AG09319 (cell line): ENCODE measurements at places on chromosomes 13 and 19.

DNA sequence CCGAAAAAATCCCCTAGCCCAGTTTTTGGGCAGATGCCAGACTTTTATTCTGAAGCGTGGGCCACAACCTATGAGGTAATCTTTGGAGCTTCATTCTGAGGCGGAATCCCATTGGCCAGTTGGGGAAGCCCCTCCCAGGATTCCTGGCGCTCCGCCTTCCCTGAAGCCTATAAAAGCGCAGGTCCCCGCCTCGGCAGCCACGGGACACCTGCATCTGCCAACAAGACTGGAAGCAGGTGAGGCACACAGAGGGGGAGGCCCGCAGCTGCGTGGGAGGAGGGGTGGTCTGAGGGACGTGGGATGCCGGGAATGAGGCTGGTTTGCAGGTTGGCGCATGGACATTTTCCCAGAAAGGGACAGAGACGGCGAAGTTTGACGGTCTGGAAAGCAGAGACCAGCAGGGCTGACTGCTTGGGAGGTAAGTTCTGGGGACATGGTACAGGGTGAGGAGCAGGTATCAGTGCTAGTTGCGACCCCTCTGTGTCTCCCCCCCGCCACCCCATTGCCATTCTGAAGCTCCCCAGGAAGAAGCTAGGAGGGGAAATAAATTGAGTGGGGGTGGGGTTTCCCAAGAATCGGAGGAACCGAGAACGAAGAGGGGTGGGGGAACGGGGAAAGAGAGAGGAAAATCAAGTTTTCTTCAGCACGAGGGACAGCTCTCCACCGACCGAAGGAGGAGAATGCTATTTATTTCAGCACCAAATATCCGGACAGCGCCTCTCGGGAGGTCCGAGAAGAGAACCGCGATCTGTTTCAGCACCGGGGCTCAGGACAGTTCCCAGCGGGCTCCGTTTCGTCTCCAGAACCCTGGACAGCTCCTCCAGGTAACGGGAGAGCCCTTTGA is 22.4 kb upstream of the FEM1A start:
- DNase-seq = peak; percentile 59

DNA sequence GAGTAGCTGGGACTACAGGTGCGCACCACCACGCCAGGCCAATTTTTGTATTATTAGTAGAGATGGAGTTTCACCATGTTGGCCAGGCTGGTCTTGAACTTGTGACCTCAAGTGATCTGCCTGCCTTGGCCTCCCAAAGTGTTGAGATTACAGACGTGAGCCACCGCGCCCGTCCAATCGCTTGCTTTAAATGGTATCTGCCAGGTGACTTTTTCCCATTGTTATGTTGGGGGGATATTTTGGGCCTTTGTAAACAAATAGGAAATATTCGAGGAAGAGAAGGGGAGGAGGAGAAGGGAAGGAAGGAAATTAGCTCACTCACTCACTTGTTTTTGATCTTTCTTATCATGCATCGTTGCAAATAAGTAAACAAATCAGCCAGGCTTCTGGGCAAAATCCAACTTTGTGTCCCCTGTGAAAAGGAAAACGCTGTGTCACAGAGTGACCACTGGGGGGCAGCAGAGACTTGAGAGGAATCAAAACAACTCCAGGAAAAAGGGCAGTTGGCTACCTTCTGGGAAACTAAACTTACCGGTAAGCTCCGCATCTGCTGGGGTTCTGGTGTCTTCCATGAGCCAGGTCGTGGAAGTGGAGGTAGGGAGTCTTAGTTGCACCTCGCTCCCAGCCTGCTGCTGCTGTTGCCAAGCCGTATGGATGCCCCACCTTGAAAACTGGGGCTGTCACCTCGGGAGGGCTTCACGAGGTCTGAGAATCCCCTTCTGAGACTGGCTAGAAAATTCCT is 9.3 kb upstream of the RANBP3 start:
- DNase-seq = peak; percentile 81

GRCh38 chr19:6833166-6833790 is 54.1 kb upstream of the ADGRE1 start:
- no peak for DNase-seq

- no peak for DNase-seq
Measured at GRCh38 chr13:73698859-73699258, 435.3 kb downstream of the KLF12 start.

GRCh38 chr19:19742773-19743172 is 9.9 kb upstream of the ZNF14 start:
- DNase-seq = no peak

DNA sequence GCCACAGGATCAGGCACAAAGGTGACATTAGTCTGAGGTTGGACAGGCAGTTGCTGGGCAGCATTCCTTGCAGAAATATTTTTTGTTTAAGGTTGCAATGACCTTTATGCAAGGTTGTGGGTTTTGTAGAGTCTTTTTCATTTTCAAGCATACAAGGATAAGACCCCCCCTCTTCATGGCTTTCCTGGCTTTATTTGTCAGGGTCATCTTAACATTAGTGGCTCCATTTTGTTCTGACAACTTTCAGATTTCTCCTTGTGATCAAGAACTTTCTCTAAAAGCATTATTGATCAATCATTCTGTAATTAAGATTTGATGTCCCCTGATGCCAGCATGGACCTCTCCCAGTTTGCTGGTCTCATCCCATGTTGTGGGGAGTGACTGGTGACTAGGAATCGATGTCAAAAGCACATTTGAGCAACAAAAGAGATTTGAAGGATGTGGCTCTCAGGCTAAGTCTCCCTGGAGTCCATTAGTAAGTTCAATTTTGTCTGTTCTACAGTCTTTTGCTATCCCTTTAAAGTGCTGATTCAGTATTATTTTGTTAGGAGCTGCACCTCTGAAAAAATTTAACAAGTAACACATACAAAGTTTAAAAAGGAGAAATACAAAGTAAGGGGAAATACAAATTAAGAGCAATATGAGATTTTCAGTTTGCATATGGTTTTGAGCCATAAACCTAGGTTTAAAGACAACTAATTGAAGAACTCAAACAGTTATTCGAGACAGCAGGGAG is 5.3 kb downstream of the CARD8 start:
- no peak for DNase-seq

DNA sequence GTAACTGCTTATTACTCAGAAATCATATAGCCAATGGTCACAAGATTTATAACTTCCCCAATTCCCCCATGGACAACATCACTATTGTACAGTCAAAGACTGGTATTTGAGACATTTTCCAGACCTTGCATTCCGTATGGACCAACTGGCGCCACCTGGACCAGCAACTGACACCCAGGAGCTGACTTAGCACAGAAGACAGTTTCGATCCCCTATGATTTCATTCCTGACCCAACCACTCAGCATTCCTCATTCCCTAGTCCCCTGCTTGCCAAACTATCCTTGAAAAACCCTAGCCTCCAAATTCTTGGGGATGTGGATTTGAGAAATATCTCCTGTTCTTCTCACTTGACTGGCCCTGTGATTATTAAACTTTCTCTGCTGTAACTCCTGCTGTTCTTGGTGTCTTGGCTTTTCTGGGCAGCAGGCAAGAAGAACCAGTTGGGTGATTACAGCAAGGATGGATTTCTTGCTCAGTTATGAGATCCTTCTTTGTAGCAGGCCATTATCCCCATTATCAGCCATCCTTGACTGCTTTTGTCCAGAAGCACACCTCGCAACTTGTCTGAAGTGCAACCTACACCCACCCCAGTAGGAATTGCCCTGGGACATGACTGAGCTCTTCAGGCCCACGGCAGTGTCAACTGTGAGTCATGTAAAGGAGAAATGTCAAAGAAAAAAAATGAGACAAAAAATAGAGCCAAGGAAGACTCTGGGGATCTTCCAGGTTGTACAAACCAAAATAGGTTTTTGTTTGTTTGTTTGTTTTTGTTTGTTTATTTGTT is 13.7 kb upstream of the MAP3K10 start:
- no peak for DNase-seq

DNA sequence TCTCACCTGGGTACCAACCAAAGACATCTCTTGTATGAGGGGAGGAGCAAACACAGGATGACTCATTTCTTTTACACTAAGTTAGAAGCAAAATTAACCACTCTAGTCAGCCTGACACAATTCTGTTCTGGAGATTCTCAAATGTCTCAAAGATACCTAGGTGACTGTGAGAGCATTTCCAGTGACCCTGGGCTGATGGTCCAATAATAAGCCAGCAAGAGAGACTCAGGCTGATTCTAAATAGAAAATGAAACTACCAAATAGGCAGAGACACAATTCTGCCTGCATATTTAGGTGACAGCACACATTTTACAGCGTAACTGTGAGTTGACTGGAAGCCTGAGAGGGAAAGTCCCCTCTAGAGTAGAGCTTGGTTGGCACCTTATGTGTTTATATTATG is 16.3 kb downstream of the ZNF91 start:
- no peak for DNase-seq

- no peak for DNase-seq
Measured at GRCh38 chr19:53917356-53917755, 8.3 kb downstream of the CACNG7 start.

GRCh38 chr13:56317841-56318240 is 822.9 kb upstream of the PRR20A start:
- no peak for DNase-seq

- DNase-seq = no peak
Measured at GRCh38 chr13:106310291-106310865, 225.1 kb downstream of the EFNB2 start.

DNA sequence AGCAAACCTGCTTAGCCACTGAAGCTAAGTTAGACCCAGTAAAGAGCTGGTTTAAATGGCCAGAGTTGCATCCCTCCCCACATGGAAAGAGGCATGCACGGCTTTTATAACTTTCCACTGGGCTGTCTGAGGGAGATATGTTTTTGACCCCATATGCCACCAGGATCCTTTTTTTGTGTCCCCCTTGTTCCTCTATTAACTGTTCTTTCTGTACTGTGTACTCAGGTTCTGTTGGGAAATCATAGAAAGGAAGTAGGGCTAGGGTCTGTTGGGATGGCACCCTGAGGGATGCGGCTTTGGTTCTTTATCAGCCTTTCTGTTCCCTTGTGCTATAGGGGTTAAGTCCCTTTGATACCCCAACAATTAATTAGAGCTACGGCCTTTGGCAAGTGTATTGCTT is 12.2 kb upstream of the TM9SF2 start:
- no peak for DNase-seq

DNA sequence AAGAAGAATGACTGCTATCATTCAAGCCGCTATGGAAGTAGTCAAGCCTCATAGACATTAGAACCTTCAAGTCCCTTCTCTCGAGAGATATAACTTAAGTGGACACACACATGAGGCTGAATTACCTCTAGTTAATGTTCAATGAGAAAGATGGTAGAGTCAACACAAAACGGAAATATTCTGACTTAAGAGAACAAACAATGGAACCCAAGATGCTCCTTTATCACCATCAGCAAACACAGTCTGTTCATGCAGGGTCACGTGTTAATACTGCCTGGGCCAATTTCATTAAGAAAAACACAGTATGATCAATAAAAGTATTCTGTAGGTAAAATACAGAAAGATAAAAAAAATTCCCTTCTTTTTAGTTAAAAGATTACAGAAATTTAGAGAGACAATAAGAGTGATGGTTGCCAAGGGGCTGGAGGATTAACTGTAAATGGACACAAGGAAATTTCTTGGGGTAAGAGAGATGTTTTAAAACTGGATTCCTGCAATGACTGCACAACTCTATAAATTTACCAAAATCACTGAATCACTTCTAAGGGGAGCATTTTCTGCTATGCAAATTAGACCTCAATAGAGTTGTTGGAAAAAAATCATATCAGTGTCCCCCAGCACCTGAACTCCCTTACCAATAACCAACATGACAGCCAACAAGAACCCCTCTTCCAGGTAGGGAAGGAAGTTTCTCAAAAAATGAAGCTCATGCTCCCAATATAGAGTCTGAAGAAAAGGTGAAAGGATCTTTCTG is 256.6 kb downstream of the ABCC4 start:
- DNase-seq = no peak

DNA sequence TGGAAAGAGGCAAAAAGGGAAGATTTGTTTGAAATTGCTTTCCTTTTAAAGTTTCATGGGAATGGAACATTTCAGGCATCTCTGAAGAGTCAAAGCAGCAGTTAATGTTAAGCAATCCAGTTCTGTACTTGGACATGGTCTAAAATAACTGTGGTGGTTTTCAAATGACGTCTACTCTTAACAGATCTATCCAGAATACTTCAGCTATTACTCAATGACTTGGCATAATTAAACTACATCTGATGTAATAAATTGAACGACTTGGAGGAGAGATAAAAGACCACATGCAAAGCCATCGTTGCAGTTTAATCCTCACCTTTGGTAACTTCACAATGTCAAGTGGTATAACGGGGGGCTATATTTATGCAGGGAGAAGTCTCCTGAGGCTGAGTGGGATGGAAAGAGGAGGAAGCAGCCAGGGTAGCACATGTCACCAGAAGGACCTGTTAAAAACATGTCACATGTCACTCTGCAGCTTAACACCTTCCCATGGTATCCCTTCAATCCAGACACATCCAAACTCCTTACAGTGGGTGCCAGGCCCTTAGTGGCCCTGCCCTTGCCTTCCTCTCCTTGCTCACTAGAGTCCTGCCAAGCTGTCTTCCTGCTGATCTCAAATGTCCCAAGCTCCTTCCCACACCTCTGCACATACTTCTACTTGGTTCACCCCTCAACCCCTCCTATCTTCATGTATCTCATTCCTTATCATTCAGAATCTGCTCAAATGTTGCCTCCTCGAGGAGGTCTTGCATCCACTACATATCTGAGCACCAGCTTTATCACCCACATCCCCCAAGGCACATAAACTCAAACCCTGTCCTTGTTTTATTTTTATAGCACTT is 327.8 kb downstream of the SUCLA2 start:
- DNase-seq = peak; percentile 87

DNA sequence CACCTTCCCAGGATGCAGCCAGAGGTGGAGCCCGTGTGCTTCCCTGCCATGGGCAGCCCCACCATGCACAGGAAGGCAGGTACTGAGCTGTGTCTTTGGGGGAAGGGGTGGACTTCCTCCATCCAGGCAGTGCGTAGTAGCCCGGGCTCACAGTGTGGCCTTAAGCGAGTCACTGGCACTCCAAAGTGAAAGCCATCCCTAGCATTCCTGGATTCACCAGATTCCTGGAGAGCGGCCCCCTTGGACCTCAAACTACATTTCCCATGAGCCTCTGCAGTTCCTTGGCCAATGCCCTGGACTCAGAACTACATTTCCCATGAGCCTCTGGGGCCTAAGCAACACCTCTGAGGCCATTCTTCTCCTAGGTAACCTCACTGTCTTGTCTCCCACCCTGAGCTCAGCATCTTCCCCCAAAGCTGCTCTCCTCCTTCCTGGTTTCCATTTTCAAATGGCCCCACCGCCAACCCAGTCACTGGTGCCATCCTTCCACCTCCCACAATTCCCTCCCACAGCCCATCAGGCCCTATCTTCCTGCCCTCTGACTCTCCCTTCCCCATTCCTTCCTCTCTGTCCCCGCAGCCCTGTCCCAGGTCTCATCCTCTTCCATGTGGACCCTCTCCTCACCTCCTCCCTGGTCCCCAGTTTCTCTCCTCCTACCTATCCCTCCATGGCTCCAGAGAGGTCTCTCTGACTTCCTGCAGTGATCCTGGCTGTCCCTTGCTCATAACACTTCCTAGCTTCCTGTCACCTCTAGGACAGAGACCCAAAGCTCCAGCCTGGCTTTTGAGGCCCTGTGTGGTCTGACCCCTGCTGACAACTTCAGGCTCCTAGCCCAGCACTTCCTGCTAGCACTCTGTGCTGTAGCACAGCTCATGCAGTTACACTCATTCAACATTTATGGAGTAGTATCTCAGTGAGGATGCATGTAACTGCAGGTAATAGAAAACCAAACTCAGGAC is at the start of gene C19orf81:
Gene C19orf81, plus strand, starts transcription at position 13 of the 959 bp plus-strand sequence. Its CDS starts 0 bp downstream, at position 13.
- DNase-seq = no peak

GRCh38 chr13:41615528-41615855 is 158.1 kb downstream of the RGCC start:
- DNase-seq = no peak
